Natural killer cell treated with Interleukin-12 subunit alpha and Interleukin-12 subunit beta and Interleukin-15 and Interleukin-18, amount 100 ng/mL, for 72 hours (primary cell): ENCODE measurements at places on chromosomes 16 and 17. TPM values are rescaled to one million over a fixed set of nuclear protein-coding genes. Genes with fewer than 3 reads are reported as not detected.

GRCh38 chr17:38562903-38563302, 42.8 kb downstream of the SRCIN1 start:
- DNase-seq = no peak

Gene CMTM2
- total RNA-seq = 0.67 TPM

Gene CNGB1
- not detected for total RNA-seq

- DNase-seq = peak; percentile 29
Measured at GRCh38 chr17:66715745-66716156, 119.2 kb upstream of the CACNG5 start.

Gene SLC5A11
- 0.81 TPM for total RNA-seq

DNA sequence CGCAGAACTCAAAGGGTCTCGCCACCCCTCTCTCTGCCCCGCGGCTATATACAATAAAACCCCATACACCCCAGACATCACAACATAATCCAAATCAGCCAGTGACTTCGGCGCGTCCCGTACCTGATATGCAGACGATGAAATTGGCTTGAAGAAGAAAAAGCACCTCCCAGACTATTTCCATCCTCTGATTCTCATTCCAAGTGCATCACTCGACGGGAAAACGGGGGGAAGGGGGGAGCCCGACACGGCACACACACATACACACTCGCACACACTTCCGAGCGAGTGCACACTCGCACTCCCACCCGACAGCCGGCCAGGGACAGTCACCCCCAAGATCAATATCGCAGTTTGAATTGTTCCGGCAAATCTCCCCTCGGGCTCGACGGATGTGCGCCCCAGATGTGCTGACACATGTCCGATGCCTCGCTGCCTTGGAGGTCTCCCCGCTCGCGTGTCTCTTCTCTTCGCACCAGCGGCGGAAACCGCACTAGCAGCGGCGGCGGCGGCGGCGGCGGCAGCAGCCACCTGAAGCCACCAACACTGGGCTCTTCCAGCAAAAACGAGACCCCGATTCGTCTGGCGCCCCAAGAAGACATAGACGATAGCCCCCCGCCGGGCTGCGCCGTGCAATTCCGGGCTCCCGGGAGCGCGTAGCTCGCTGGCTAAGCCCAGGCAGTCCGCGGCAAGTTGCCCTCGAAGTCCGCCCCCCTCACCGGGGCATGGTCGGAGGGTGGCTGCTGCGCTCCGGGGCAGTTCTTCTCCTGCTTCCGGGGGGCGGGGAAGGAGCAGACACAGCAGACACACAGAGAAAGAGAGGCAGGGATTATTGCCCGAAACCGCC, 688 bp downstream of the CA10 start:
- no peak for DNase-seq

Gene ZNF624
- 4.2 TPM for total RNA-seq

Gene NPIPB13
- 38.2 TPM for total RNA-seq

- DNase-seq = no peak
Measured at GRCh38 chr16:1338119-1338730, 4.8 kb downstream of the BAIAP3 start.

Gene SP6
- not detected for total RNA-seq

GRCh38 chr16:89368604-89369249, 121.6 kb downstream of the ANKRD11 start:
- no peak for DNase-seq

- no peak for DNase-seq
Measured at GRCh38 chr16:35452471-35452870, 1993.1 kb downstream of the TP53TG3F start.

Gene BICDL2
- 0.50 TPM for total RNA-seq

DNA sequence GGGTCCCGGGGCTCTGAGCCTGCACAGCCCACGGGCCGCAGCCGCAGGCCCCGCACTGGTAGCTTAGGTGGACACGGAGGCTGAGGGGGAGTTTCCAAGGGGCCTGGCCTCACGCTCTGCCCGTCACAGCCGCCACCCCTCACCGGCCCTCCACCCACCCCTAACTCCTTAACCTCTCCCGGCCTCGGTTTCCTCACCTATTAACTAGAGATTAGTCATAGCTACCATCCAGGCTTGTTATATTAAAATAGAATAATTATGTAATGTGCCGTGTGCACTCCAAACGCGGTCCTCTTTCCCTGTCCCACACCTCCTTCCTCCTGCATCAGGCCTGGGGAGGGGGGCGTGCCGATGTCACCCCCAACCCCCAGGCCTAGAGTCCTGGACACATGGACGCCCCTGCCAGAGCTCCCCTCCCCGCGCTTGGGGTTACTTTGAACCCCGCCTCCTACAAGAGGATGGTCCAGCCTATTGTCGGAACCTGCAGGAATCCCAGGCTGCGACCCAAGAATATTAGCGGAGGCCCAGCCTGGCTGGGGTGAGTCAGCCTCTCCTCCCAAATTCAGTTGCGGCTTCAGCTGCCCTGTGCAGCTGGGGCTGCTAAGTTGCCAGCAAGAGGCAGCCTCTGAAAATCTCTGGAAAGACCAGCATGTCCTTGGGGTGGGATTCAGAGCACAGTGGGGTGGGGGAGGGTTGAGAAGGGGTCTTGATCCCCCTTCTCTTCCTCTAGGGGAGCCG, 17.3 kb downstream of the SOCS3 start:
- peak; percentile 62 for DNase-seq

DNA sequence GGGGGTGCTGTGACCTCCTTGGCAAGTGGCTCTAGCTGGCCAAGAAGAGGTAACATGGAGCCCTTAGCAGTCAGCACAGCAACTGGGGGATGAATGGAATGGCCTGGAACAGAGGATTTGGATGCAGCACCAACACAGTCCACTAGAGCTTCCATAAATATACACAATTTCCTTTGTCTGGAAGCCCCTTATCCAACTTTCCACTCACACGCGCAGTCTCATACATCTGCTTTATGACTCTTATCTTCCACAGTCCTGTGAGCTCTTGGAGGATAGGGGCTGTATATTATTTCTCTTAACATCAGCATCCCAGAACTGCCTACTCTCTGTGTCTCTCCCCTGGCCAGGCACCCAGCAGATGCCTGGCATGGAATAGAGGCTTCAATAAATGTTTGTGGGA, 235.6 kb upstream of the MAF start:
- no peak for DNase-seq

DNA sequence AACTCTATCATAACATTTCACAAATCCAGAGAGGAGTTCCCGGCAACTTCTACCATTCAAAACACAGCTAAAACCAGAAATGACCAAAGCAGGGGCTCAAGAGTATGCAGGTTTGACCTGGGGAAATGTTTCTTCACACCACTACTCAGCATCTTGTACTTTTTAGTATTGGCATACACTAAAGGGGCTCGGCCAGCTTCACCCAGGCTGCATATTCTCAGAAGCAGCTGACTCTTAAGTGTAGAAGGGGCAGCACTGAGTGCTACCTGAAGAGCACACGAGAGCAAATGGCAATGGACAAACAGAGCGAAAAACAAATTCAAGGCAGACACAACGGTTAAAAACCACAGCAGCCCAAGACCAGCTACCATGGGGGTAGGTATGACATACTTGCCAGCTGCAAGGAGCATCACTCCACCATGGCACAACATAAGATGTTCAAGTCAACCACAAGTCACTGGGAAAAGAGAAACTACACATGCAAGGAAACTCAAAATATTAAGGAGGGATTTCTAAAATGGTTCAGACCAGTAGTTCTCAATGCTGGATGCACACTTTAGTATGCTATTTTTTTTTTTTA, 34.4 kb downstream of the N4BP1 start:
- DNase-seq = no peak

Gene PRSS22
- 0.86 TPM for total RNA-seq

GRCh38 chr17:45087504-45087975, 26.4 kb downstream of the NMT1 start:
- DNase-seq = no peak

DNA sequence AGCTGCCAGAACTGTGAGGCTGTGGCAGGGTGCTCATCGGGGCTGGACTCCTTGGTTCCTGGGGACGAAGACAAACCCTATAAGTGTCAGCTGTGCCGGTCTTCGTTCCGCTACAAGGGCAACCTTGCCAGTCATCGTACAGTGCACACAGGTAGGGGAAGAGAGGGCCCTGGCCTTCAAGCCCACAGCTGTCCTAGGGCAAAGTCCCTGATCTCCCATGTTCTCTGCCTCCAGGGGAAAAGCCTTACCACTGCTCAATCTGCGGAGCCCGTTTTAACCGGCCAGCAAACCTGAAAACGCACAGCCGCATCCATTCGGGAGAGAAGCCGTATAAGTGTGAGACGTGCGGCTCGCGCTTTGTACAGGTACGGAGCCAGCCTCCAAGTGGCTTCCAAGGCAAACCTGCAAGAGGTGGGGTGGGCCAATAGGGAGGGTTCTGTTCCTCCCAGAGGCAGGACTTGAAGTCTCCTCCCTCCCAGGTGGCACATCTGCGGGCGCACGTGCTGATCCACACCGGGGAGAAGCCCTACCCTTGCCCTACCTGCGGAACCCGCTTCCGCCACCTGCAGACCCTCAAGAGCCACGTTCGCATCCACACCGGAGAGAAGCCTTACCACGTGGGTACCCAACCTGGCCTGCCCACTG, 3.7 kb downstream of the BCL6B start:
- no peak for DNase-seq

Gene TRPV2
- total RNA-seq = 83.8 TPM

Gene TBC1D3I
- total RNA-seq = 2.1 TPM

Gene OTOP2
- not detected for total RNA-seq

Gene CD300C
- 1.5 TPM for total RNA-seq

Gene SHCBP1
- 54.6 TPM for total RNA-seq

DNA sequence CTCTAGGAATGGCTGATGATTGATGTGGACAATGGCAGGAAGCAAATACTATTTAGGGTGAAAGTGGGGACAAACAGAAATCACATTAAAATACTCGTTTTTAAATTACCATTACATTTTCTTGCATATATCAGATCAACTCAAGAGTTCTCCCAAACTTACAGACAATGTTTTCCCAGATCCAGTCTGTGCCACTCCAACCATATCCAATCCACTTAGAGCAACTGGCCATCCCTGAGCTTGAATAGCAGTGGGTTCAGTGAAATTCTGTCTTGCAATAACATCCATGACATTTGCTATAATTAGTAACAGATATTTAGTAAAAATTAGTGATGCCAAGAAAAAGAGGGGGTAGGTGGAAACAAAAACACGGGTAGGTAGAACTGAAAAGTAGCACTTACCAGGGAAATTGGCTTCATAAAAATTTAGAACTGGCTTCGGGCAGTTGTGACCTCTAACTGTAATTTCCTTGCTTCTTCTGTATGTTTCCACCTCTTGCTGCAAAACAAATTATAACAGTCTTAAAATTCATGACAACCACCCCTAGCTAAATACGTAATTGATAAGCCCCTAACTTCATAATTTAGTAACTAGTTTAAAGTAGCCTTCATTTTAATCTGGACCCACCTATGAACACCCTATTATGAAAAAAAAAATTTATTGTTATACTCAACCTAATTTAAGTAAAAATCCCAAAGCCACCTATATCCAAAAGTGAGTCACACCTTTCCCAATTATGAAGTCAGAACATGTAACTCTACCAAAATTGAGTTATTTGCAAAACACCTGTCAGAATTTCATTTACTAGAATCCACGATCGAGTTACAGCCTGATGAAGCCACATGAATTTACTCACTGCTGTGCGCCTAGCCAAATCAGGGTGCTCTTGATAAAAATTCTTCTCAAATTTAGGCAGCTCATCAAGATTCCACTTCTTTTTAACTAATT, 2.0 kb downstream of the DDX5 start:
- DNase-seq = no peak

DNA sequence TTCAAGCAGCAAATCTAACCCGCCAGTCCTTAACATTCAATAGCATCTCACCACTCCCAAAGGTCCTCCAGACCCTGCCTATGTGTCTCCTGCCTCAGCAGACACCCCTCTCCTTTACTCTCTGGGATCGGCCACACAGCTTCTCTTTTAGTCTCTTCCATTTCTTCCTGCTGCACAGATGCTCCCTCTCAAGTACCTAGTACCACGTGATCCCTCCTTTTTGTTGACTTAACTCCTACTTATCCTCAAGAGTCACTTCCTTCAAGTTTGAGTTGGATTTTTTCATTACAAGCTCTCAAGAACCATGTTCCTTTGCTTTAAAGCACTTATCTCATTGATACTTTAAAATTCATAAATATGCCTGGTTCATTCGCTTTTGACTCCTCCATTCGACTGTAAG, 24.9 kb downstream of the AMFR start:
- no peak for DNase-seq
